Fibroblast of skin of abdomen (primary cell): ENCODE measurements at places on chromosomes 16 and 17.

- DNase-seq: no peak
Measured at GRCh38 chr16:17160920-17161431, 309.8 kb downstream of the XYLT1 start.

DNA sequence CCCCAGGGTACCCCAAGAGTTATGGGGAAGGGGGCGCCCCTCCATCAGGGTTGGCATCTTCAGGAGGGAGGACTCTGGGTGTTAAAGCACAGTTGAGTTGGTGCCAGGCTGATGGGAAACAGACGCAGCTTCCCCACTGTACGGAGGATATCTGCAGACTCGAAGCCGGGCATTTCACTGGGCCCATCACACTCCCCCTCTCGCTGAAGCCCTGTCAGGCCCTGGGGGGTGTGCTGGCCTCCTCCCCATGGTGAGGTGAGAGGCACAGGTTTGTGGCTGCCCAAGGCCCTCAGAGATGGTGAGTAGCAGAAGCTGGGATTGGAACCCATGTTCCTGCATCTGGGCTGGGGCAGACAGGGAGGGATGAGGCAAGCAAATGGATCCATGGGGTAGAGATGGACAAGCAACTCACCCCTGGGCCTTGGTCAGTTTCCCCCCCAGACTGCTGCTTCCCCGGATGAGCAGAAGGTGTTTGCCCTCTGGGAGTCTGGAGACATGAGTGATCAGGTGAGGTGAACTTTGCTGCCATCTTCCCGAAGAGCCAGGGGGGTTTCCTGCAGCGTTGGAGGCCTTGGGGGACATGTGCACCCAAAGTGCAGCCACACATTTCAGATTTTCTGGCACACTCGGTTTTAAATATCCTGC lies 31.0 kb downstream of the POLR3E start:
- DNase-seq: no peak

- no peak for DNase-seq
Measured at GRCh38 chr17:44988044-44988942, 20.2 kb upstream of the C1QL1 start.

DNA sequence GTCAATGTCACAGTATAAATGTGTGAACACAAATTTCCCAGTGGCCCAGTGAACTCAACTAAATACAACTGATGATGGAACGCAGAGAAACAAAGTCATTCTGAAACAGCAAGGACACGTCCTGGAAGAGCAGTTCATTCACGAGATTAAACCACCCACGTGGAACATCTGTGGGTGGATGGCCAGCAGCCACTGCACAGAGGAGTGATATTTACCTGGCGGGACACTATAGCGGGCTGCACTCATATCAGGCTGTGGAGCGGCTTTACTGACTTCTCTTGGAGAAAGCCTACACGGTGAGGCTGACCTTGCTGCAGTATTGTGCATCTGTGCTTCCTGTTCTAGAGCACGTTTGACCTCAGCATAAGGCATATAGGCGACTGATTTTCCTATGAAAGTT lies 87.3 kb downstream of the TTC19 start:
- DNase-seq: no peak

DNA sequence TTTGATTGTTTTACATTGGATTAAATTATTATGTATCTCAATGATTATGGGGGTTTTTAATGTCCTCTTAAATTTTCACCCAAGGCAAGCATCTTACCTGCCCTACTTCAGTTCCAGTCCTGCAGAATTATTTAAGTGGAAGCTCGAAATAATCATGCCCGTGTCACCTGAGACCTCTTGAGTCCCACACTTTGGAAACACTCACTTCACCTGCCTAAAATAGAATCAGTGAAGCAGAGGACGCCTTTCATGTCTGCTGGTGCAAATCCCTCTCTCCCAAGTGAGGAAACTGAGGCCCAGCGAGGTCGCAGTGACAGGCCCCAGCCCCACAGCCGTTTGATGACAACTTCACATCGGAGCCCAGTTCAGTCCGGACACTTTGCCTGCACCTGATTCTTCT lies 284.6 kb downstream of the C16orf95 start:
- DNase-seq: no peak

- peak; percentile 6 for DNase-seq
Measured at GRCh38 chr16:228151-228851, 948 bp downstream of the LUC7L start.

DNA sequence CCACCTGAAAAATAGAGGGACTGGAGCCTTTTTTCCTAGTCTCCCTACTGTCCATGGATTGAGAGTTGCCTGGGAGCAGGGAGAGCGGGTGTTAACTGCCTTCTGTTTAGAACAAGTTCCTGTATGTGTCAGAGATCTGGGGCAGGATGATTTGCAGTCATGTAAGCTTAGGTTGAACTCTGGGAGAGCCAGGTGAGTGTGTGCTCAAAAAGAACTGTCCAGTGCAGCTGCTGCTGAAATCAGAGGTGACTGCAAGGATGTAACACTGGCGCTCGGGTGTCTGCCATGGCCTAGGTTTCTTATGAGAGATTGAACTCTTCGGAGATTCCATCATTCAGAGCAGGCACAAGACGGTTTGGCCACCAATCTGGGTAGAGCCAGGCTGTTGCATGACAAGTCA lies 432.5 kb downstream of the CDH13 start:
- no peak for DNase-seq

- DNase-seq: no peak
Measured at GRCh38 chr17:50467855-50468303, 801 bp downstream of the CHAD start.

- DNase-seq: no peak
Measured at GRCh38 chr16:31141489-31142108, 6.1 kb upstream of the PRSS8 start.

GRCh38 chr16:17072104-17072503 lies 398.7 kb downstream of the XYLT1 start:
- no peak for DNase-seq

DNA sequence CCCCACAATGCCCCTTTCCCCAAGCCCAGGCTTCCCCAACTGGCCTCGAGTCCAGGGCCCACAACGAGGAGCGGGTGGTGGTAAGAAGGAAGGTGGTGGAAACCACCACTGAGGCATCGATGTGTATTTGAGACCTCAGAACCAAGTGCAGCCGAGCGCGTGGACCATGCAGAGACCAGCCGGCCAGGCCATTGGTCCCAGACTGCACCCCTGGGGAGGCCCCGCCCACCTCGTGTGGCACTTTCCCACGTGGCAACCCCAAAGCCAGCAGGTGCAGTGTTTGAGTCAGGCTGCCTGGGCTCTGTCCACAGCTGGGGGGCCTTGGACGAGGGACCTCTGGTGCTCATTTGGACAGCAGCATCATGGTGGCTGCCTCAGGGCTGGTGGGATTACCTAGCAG lies 28.1 kb upstream of the BAHCC1 start:
- no peak for DNase-seq

- DNase-seq: no peak
Measured at GRCh38 chr17:16425698-16426659, 10.6 kb downstream of the TRPV2 start.

- DNase-seq: peak; percentile 27
Measured at GRCh38 chr17:37220607-37220953, 155.2 kb upstream of the C17orf78 start.

- no peak for DNase-seq
Measured at GRCh38 chr17:81073967-81074839, 39.3 kb downstream of the BAIAP2 start.

GRCh38 chr17:79952901-79953300 lies 82.8 kb downstream of the TBC1D16 start:
- DNase-seq: no peak

- no peak for DNase-seq
Measured at GRCh38 chr16:57324749-57325148, 33.8 kb upstream of the CCL22 start.

GRCh38 chr16:55048745-55049144 lies 118.1 kb downstream of the IRX5 start:
- no peak for DNase-seq

- peak; percentile 80 for DNase-seq
Measured at GRCh38 chr17:76397687-76398522, 13.5 kb downstream of the SPHK1 start.

DNA sequence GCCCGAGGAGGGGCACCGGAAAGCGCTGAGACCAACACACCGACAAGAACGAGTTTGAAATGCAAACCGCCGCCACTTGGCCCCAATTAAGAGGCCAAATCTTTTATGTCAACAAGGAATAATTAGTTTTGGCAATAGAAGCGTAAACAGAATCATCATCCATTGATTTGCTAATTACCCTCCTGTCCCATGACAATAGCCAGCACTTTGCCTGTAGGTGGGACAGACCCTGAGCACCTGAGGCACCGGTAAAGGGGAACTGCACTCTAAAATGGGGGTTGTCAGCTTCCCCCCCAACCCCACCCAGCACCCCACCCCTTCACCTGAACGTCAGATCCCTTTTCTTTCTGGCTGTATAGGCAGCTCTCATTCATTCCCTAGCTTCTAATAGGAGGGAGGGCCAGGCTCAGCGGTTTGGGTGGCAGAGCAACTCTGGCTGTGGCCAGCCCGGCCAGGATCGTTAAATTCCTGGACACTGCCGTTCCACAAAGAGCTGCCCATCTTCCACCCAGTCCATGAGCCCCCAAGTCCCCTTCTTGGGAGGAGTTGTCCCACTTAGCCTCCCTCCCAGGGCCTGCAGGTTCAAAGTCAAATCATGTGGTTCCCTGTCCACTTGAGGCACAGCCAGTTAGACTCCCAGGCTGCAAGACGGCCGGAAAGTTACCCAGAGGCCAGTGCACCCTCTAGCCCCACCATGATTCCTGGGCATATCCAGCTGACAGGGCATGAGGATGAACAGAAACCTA lies 45.8 kb downstream of the WNT3 start:
- no peak for DNase-seq

DNA sequence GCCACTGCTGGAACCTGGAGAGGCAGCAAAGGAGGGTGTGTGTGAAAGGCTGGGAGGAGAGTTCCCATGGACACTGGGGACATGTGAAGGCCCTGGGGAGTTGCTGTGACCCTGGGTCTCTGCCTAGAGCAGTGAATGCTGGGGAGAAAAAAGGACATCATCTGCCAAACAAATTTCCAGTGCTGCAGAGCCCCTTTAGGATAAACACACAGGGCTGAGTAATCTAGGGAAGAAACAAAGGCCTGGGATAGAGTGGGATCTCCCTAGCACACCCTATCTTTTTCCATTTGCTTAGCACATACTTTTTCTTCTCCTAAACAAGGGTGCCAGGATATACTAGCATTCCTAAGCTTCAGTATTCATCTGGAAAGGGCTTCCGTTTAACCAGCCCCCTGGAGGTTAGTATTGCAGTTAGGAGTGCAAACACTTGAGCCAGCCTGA lies 3.3 kb upstream of the HIGD1B start:
- peak; percentile 41 for DNase-seq

DNA sequence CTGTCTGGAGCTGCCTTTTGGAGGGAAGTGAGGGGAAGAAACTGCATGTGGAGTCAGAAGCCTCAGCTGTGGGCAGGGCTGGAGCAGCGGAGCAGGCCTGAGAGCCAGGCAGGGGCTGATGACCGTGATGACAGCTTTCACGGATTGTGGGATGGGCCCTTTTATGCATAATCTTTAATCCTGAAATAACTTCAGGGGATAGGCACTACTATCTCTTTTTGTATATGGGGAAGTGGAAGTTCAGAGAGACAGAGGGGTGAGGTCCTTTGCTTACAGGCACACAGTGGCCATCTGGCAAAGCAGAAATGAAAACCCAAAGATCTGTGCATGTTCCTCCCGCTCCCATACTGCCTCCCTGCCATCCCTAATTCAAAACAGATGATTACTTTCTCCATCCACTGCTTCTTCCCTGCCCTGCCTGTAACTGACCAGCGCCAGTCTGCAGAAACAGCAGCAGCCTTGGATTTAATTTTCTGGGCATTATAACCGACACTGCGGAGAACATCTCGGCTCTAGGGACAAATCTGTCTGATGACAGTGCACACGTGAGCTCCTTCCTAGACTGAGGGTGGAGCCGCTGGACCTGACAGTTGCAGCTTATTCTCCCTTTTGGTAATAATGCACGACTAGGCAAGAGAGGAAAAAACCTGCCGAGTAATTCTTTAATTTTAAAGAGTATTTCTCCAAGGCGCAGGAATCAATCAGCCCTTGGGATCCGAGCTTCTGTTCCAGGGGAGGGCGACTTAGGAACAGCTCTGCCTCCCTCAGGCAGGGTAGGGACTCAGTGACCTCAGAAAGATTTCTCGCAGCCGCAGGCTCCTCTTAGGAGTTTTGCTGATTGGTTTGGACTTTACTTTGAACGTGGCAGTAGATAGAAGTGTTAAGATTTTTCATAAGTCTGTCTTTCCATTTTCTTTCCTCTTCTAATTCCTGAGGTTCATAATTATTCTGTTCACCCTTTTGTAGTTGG lies 95.4 kb downstream of the UTP18 start:
- peak; percentile 8 for DNase-seq
